NCI-H1105 (cell line): ENCODE measurements at places on chromosomes 7 and 10.

GRCh38 chr7:28903730-28904577 is 54.2 kb downstream of the TRIL start:
- no peak for DNase-seq

- DNase-seq, result no peak
Measured at GRCh38 chr7:130953196-130953595, 219.2 kb upstream of the KLF14 start.

GRCh38 chr10:56349611-56350010 is 11.4 kb downstream of the ZWINT start:
- no peak for DNase-seq

- DNase-seq, result no peak
Measured at GRCh38 chr7:133529861-133530260, 277.0 kb downstream of the EXOC4 start.

- no peak for DNase-seq
Measured at GRCh38 chr10:132711613-132712121, 74.3 kb downstream of the NKX6-2 start.

DNA sequence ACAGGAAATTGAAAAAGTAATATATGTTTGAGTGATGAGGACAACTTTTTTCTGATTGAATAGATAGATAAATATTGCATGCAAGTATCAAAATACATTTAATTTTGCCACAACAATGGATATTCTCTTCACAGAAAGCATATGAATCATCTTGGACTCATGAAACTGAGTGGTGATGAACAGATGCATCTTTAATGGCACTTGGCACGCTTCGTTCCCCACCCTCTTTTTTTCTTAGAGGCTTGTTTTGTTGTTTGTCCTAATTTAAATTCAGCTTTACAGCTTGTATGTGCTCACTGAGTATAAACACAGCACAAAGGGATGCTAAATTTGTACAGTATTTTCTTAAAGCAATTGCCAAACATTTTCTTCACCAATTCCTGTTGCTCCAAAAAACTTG is 145.0 kb upstream of the YAE1 start:
- DNase-seq, result no peak

- no peak for DNase-seq
Measured at GRCh38 chr10:132721725-132722124, 64.2 kb downstream of the NKX6-2 start.
